Activated CD4-positive, CD25-positive, alpha-beta regulatory T cell treated with anti-CD3 and anti-CD28 coated beads, Interleukin-2, amount 50 U/mL, for 24 hours (primary cell): ENCODE measurements at places on chromosomes 16 and 17.
A peak's percentile ranks its signal among the peaks of the same experiment; 100 is the strongest.

DNA sequence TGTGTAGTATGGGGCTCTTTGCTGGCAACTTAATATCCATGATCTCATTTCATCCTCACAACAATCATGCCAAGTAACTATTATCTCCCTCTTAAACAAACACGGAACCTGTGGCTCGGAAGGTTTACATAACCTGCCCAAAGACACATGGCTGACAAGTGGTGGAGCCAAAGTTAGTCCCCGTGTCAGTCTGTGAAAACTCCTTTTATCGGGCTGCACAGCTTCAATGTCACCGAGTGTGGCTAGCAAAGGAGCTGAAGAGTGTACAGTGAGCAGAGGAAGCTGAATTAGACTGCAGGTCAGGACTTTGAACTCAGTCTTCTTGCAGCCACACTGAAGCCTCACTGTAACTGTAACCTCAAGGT, 80.3 kb downstream of the PARN start:
- no peak for ATAC-seq

DNA sequence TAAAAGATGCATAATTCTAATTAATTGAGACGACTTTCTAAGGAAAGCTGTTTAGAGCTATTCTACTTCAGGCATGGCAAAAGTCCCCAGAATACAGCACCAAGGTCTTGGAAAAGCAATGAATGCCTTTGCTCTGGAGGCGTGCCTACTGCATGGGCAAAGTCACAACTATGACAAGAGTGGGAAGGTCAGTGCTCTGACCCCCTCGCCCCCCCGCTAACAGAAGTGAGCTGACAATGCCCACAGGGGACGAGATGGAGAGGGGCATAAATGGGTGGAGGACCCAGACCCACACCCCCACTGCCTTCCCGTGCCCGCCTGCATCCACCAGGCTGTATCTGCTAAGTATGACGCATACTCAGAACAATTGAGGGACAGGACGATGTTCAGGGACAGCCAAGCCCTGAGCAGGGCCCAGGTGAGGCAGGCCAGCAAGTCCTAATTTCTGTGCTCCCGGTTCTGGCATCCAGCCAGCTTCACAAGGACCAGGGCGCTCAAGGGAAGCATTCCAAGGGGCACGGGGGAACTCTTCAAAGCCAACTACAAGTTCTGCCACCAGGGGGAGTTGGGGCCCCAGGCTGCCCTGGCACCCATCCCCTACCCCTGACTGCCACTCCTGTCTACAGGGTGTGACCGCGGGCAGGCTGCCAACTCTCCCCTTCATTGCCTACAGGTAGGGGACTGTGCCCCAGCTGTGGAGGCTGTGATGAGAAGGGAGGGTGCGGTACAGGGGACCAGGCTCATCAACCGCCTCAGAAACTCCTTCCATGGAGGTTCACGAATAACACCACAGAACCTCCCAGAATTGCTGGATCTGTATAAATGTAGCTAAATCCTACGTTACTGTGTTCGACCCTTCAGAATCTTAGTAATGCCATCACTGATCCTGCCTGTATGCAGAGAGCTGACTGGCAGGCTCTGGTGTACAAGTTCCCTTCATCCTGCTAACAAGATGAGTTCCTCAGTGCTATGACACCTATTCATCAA, 20.8 kb downstream of the NPRL3 start:
- ATAC-seq = peak; percentile 73

DNA sequence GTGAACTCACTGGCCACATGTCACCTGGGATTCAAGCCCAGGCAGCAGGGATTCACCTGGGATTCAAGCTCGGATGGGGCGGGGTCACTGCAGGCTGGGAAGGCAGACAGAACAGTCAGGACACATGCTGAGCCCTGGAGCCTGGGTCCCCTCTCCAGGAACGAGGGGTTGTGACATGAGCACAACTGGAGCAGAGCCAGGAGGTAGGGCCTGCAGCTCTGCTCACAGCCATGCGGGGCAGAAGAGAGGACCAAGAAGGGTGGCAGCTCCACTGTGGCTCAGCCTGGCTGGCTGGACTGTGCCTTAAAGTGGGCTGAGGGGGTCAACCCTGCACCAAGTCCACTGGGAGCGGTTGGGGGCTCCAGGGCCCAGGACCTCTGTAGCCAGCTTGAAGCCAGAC, 150.1 kb downstream of the RAB11FIP4 start:
- ATAC-seq = no peak

DNA sequence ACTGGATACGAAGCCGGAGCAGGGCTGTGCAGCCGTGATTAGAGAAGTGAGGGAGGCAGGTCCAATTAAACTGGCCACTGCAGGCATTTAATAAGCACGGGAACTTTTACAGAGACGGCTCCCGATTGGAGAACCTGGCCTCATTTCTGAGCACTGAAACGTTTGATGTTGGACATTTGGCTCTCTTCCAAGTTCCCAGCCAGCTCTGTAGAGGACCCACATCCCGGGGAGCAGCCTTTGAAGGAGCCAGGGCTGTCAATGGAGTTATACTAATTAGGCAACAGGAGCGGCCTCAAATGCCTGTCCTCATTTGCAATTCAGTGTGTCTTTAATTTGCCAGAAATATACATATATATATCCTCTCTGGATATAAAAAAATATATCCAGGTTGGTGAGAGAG, 499.4 kb upstream of the C16orf82 start:
- ATAC-seq = no peak

DNA sequence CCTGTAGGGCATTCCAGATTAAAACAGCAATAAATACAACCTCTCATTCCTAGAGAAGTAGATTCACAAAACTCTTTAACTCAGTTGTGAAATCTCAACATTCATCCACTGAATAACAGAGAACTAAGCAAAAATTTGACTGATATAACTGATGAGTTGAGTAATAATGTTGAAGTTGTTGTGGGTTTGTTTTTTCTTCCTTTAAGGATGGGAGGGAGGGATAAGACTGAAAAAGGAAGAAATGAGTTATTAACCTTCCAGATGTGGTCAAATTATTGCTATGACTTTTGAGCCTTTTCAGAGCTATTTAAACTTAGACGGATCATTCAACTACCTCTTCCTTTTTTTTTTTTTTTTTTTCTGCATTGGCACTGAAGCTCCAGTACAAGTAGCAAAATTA, 38.6 kb downstream of the SKAP1 start:
- peak; percentile 62 for ATAC-seq

DNA sequence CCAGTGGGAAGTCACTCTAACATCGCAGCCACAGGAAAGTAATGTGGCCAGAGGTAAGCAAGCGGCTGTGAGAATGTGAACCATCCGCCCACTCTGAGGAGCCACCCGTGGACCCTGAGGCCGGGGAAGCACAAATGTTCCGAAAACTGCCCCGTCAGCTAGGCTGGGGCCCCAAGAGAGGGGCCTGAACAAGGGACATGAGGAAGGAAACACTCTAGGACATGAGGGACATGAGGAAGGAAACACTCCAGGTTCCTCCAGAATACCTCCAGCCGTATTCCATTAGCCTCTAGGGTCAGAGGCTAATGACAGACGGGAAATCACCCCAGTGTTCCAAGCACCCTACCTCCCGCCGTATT, 317 bp downstream of the TEFM start:
- ATAC-seq = peak; percentile 8

DNA sequence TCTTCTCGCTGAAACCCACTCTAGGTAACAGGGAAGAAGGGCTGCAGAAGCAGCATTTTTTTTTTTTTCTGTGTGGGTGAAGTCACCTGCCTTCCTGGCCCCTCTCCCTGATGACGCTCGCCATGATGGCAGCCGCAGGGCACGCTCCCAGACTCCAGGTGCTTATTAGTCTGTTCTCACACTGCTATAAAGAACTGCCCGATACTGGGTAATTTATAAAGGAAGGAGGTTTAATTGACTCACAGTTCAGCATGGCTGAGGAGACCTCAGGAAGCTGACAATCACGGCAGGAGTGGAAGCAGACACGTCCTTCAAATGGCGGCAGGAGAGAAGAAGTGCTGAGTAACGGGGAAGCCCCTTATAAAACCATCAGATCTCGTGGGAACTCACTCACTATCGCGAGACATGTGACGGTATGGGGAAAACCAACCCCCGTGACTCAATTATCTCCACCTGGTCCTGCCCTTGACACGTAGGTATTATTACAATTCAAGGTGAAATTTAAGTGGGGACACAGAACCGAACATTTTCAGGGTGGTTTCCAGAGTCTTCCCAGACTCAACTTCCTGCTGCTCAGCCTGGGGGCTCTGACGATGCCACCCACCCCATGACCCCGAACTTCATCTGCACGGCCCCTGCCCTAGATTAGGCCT, 34.9 kb upstream of the NLRP1 start:
- ATAC-seq = no peak
